ENCODE measurements at places on chromosomes 7 and 10.

- DNase-seq = no peak
These were observed 895 bp upstream of the ZNF804B start for GRCh38 chr7:88758381-88759229.

DNA sequence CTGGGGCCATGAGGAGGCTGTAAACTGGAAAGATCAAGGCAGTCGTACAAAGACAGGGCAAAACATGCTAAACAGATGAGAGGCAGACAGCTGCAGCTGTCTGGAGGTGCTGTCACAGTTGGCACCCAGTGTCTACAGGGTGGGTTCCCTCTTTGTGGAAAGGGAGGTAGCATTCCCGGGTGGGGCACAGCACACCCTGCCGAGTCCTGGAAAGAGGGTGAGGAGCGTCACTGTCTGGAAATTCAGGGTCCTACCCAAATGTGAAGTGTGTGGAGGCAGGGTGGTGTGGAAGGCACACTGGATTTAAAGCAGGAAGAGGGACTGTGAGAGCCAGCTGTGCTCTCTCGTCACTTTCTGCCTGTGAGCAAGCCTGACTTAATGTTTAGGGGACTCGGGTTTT is 356.2 kb downstream of the SDK1 start:
- DNase-seq = no peak

DNA sequence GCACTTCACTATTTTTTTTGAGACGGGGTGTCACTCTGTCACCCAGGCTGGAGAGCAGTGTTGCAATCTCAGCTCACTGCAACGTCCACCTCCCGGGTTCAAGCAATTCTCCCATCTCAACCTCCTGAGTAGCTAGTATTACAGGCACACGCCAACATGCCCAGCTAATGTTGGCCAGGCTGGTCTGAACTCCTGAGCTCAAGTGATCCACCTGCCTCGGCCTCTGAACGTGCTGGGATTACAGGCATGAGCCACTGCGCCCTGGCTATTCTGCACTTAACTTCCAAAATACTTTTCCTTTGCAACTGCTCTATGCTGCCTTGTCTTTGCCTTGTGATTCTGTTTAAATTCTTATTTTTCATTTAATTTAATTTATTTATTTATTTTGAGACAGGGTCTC is 67.0 kb upstream of the ZNF479 start:
- DNase-seq = no peak

DNA sequence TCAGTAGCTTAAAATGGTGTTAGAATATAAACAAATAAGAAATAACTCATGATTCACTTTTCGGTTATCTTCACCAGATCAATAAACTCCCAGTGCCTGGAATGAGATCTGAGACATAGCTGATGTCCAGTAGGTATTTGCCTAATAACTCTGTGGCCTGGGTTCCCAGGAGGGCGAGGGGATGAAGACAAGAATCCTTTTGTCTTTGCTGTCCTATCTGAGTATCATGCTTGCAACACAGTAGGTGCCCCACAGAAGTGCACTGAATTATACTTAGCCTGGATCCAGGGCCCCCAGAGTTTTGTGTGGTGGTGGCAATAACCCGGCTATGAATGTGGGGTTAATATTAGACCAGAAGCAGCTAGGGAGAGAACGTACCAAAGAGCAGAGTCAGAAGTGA is 350.1 kb upstream of the AOAH start:
- DNase-seq = no peak

DNA sequence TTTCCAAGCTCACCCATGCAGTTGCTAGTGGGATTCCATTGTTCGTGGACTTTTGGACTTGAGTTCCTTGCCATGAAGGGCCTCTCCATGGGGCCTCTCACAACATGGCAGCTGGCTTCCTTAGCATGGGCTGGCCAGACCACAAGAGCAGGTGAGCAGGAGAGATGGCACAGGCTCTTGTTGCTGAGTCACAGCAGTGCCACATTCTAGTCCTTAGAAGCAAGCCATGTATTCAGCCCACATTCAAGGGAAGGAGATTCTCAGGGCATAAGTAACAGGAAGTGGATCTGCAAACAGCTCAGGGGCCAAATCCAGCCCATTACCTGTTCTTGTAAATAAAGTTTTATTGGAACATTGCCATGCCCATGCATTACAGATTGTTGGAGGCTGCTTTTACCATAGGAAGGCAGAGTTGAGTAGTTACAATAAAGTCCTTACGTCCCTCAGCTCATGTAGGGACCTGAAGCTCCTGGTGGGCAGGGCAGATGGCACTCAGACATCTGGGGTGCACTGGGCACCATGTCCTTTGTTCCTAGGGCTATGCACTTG is 481.5 kb upstream of the FOXK1 start:
- DNase-seq = no peak

- no peak for DNase-seq
These were observed 529.4 kb upstream of the IGFBP3 start for GRCh38 chr7:46450425-46450824.

DNA sequence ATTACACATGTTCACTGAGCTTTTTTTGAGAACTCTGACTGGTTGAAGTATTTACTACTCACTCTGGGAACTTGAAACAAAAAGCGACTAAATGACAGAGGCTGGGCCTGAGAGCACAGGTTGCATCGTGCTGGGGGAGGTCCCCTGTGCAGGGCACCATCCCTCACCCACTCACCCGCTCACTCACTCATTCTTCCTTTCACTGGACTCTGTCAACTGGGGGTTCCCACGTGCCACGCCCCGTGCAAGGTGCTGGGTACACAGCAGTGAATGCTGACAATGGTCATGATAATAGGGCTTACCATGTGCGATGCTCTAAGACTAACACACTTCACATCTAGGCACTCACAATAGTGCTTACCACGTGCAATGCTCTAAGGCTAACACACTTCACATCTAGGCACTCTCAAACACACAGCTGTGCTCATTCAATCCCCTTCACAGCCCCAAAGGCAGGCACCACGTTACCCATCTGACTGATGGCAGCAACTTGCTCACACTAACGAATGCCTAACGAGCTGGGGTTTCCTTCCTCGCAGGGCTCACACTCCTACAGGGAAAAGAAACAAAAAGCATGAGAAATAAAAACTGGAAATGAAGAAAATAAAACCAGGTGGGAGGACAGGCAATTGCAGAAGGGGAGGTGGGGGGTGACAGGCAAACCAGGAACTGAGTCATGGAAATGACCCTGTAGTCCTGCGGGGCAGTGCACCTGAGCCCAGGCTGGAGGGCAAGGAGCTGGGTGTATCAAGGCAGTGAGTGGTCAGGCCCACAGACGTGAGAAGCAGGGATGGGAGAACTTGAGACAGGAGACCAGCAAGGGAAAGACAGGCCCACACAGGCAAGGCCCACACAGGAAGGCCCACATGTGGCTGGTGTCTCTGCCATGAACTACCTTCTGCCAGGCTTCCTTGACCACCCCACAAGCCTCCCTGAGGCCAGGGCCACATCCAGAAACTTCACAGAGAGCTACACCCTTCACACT is 147.0 kb upstream of the FAM20C start:
- DNase-seq = no peak
